ENCODE measurements at places on chromosomes 6 and 20.

GRCh38 chr20:47950124-47950912, 165.0 kb upstream of the SULF2 start:
- no peak for DNase-seq

GRCh38 chr6:21539621-21540100, 53.9 kb upstream of the SOX4 start:
- no peak for DNase-seq

GRCh38 chr6:136791296-136792094, 782 bp downstream of the MAP3K5 start:
- DNase-seq = peak; percentile 69

- no peak for DNase-seq
Observed at GRCh38 chr6:128600397-128600951, 80.1 kb upstream of the PTPRK start.

DNA sequence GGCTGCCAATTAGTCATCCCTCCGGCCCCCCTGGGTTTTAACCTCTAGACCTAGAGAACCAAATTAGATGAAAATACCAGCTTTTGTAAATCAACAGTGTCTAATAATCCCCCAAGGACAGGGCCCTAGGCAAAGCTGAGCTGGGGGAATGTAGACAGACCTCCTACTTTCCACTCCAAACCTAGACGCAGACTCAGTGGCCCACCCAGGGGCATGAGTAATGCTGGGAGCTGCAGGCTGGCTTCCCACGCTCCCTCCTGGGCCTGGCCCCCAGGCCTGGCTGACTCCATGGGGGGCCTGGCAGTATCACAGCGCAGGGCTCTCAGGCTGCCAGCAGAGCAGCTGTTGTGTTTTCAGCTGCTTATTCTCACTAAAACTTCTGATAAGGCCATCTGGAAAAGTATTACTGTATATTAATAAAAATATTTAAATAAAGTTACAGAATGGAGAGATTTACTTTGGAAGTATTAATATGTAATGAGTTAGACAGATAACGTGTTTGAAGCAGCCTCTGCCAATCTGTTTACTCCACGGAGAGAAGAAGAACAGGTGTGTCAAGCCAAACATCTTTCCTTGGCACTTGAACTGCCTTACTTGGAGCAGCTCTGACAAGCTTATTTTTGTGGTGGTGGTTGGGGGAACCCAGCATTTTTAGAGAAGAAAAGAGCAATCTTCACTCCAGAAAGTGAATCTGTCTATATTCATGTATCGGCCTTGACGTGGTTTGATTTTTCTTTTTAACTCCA, 144.0 kb upstream of the AGPAT4 start:
- no peak for DNase-seq

GRCh38 chr20:57408536-57409233, 17.5 kb downstream of the RBM38 start:
- DNase-seq = no peak

DNA sequence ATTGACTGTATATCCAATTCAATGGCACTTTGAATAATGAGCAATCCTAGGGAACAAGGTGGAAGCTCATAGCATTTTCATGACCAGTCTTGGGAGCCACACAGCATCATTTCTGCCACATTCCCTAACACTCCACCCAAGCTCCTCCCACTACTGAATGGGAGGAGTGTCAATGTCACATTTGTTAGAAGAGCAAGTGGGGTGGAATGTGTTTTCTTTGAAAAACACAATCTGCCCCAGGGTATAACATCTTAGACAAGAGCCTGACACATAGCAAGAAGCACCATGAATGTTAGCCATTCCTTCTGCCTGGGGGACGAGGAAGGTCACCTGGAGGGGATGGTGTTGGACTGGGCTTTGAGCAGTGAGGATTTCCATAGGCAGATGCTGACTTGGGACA, 258.3 kb upstream of the PMEPA1 start:
- no peak for DNase-seq

- no peak for DNase-seq
Observed at GRCh38 chr6:54299542-54300269, 8.5 kb upstream of the TINAG start.

DNA sequence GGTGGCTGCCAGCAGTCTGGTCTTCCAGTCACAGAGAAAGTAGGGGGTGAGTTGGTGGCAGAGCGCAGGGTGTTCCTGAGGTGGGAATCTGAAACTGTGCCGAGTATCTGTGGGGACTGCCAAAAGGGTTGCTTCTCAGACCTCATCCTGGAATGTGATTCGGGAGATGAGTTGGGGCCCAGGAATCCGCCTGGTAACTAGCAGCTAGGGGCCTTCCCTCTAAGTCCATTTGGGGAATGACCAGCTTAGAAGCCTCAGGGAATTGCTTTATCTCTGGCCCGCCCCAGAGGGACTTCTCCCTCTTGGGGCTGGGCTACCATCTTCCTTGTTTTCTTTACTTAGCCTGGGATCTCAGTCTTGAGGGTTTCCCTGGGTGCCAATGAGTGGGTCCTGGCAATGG, 49.6 kb downstream of the MOCS1 start:
- no peak for DNase-seq

- DNase-seq = no peak
Observed at GRCh38 chr6:6704103-6705060, 115.9 kb downstream of the LY86 start.

DNA sequence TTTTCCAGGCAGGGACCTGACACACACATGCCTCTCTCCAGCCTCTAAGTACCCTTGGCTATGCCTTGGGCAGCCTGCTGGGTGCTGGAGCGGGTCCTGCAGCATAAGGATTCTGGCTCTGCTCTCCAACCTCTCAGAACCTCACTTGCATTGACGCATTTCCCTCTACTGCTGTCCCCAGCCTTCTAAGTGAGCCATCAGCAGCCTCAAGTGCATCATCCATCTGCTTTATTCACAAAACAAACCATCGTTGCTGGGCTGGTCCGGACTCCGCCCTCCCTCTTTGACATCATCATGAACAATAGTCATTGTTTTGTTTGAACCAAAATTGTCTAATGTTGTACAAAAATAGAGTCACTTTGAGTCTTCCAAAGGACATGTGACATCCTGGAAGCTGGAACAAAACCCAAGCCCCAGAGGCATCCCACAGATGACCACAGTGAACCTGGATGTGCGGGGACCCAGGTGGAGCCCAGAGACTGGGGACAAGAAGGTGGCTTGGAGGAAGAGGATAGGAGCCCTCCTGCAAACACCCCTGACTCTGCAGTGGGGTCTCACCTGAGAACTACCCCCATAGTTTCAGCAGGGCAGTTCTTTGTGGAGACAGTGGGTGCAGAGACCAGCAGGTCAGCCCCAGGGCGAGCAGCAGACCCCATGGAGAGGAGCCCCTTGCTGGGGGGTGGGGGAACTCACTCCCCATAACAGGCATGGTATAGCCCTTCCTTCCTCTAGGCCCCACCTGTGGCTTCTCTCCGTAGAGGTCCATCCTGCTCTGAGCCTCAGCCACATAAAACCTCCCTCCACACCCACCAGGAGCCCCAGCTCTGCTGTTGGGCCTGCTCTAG, 230.1 kb downstream of the SYNDIG1 start:
- no peak for DNase-seq

- DNase-seq = no peak
Observed at GRCh38 chr6:164870164-164870563, 439.2 kb downstream of the C6orf118 start.

GRCh38 chr20:58605292-58606065, 45.6 kb upstream of the STX16 start:
- DNase-seq = no peak

- no peak for DNase-seq
Observed at GRCh38 chr6:159203304-159204005, 34.3 kb downstream of the FNDC1 start.

DNA sequence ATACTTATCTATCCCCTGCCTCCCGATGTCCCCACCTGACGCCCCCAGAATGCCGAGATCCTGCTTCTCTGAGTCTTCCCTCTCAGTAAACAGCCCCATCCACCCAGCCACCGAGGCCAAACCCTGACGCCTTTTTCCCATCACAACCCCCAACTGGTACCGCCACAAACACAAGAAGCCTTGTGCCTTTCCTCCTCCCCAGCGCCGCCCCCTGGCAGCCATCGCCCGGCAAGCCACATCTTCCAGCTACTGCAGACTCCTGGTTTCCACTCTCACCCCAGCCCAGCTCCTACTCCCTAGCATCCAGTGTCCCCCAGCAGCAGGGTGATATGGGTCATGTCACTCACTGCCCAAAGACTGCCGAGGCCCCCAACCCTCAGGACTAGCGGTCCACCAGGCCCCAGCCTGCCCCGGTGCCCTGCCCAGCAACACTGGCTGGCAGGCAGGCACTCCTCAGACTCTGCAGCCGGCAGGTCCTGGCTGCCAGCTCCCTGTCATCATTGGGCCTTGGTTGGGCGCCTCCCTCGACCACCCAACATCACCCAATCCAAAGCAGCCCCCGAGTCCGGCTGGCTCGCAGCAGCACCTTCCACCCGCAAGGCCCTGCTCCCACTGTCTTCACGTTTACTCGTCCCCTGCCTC, 11.2 kb downstream of the TCFL5 start:
- DNase-seq = no peak

DNA sequence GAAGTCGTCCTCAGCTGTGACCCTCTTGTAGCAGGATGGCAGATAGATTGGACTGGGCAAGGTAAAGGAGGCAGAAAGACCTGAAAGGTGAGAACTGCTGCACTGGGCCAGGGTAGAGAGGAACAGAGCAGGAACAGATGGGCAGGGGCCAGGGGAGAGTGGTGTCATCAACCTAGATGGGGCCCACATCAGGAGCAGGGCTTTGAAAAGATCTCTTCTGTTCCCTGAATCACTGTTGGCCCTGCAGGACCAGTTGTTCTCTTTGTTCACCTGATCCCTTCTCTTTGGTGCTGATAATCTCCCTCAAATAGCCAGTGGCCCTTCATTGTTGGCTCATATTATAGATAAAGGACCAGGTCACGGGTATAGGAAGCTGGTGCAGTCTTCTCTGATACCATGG, 59.9 kb downstream of the DTD1 start:
- no peak for DNase-seq
